ENCODE measurements at places on chromosomes 3 and 15.

GRCh38 chr3:139302084-139302800 lies 41.6 kb upstream of the MRPS22 start:
- peak; percentile 100 for DNase-seq

DNA sequence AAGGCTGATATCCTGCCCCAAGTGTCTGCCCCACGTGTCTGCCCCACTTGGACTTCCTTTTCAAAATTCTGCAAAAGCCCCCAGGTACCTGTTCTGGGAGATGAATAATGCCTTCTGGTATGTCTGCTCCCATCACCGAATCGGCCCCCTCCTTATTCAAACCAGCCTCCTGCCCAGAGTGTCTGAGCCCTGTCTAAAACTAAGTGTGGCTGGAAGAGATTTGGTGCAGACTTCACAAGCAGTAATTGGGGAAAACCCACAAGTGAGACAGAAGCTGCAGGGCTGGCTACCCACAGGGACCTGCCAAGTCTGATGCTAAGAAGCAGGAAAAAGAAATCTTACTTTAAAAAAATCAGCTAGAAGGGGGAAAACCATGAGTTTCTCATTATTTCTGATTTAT lies 85.1 kb downstream of the DUT start:
- DNase-seq: no peak

DNA sequence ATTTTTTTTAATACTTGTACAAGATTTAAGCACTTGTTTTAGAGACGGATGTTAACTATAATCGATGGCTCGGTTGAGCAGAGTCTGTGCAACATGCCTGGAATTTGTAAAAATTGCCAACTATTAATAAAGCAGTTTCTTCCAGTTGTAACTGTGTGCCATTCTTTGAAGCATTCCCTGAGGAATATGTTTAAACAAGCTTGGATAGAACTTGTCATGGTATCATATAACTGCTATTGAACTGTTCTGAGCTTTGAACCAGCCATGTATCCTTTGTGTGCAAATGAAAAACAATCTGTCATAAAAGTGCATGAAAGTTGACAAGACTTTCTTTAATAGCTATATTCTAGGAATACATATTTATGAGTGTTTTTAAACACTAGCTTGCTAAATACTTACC lies 45.8 kb upstream of the UBE2E2 start:
- DNase-seq: no peak

- no peak for DNase-seq
Observed at GRCh38 chr3:2114617-2115275, 16.1 kb downstream of the CNTN4 start.

DNA sequence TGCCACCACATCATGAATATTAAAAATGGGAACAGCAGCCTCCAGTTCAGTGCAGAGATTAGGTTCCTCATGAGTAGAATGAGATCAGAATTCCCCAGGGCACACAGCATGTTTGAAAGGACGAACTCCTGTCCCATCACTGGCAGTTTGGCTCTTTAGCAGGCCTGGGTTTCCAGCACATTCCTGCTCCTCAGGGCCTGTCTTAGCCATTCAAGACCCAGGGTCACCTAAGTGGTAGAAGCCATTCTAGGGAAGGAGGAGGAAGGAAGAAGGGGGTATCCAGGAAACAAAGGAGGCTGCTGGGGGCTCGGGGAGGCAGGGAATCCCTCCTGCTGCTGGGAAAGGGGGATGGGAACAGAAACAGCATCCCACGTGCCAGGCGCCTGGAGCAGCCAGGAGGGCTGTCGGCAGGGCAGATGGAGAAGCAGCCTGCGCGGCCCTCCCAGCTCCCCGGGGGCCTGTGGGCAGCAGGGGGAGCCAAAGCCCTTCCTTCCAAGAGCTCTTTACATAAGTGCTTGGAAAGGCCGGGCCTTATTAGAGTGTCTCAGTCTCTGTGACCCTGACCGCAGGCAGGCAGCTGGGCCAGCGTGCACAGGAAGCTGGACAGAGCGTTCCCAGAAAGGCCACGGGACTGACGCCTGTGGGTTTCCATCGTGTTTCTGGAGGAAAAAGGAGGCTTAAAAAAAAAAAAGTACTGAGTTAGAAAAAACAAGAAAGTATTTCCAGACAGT lies 24.7 kb downstream of the LOXL1 start:
- peak; percentile 93 for DNase-seq

DNA sequence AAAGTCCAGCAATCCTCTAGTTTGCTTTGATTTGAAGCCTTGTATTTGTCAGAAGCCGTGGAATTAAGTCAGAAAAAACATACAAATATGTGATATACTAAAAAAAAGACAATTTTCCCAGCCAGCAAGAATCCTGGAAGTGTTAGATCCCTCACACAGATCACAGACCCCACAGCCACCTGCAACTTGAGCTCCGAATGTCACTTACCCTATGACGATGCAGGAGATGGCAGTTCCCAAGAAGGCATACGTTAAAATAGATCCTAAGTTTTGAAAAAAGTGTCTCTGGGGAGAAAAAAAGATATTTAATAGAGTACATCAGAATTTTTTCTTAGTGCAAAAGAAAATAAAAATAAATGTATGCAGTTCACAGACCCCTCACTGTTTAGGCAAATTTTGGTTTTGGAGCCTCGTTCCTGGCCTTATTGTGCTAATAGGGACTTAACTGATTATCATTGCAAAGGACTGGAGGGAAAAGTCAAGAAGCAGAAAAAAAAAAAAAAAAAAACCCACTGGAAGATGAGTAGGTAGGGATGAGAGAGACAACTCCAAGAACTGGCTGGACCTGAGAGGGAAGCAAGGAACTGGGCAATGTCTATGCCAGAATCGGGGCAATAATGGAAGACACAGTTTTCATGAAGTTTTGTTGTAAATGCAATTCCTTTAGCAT lies 53.3 kb downstream of the SLC9A9 start:
- DNase-seq: no peak

DNA sequence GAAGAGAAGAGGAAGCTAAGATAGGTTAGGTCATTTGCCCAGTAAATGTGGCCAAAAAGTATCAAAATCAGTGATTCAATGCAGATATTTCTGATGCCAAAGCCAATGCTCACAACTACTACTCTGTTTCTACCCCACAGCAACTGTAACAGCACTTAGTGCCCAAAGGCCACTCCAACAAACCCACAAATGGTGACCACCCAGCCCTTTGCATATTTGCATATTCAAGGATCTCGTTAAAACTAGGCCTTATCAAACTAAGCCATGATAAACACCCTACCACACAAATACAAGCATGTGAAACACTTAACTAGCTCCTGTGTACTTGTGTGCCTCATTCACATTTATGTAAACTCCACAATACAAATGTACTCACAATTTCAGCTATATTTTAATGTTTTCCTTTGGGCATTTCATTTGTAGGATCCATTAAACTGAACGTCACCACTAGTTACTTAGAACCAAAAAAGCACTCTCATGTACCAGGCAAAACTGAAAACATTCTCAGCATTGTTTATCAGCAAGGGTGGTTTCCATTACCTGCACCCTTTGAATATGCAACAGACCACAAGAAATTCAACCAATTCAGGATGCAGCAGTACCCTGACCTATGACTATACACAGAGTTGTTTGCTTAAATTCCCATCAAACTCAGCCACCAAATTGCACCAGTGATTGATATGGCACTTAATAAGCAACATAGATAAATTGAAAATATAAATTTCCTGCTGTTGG lies 111.2 kb upstream of the STT3B start:
- DNase-seq: no peak

DNA sequence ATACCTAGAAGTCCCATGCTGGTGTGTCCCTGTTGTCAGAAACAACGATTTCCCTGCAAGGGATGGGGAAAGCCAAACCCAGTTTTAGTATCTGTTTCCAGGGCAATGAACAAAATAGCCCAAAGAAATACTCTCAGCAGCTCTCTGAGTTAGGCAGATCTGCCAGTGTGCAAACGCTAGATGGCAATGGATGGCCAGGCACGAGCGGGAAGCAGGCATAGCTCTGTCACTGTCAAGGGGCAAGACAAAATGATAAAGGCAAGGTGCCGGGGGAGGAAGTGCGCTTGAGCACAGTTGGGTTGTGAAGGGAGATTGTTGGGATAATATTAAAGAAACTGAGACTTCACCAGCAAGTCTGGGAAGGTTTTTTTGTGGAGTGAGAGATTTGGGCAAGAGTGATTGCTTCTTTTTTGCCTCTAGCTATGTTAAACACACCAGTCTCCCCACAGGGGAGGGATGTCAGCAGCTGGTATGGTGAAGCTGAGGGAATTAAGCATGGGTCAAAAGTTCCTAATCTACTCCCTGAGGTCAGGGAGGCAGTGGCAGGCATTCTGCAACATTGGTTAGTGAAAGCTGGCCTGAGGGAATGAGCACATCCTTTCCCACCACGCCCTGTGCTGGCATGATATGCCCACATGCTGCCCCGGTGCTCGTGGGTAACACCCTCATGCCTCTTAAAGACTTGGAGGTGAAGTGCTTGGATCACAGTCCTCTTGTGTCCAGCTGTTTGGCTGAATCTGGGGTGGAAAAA lies 117.5 kb downstream of the PDCD6IP start:
- peak; percentile 16 for DNase-seq

- no peak for DNase-seq
Observed at GRCh38 chr3:183937601-183938286, 53.1 kb upstream of the PARL start.

- DNase-seq: no peak
Observed at GRCh38 chr3:29906906-29907305, 626.0 kb downstream of the RBMS3 start.

DNA sequence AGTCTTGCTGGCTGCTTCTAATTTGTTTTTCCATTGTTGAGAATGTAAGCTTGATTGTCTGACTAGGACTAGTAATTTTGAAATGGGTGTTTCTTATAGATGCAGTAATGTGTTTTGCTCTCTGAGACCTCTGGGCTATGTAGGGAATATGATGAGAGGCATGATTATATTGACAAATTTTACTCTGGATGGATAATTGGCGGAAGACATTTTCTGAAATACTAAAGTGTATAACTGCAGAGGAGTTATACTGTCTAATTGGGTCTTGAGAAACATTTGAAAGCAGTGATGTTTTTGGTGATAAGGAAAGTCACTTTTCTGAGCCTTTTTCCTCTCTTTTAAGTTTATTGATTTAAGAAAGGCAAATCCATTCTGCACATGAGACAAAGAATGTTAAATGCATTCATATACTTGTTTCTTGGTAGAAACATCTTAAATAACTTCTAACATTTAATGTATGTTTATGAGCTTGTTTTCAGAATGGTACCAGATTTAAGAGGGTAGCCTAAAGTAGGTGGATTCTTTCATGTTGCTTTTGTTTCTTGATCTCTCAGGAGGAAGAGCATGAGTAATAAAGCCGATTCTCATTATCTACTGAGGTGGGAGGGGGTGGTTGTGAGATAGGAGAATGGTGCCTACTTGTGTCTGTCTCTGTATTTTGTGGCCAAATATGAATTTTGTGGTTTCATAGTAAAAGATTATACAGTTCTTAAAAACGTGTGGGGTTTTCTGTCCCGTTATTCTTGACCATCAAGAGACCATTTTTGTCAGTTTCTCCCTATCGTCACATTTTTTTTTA lies 2.0 kb downstream of the ATP2C1 start:
- no peak for DNase-seq

GRCh38 chr15:63156086-63156710 lies 1.1 kb downstream of the RPS27L start:
- no peak for DNase-seq

GRCh38 chr3:107082527-107082926 lies 294.7 kb upstream of the CCDC54 start:
- DNase-seq: no peak

DNA sequence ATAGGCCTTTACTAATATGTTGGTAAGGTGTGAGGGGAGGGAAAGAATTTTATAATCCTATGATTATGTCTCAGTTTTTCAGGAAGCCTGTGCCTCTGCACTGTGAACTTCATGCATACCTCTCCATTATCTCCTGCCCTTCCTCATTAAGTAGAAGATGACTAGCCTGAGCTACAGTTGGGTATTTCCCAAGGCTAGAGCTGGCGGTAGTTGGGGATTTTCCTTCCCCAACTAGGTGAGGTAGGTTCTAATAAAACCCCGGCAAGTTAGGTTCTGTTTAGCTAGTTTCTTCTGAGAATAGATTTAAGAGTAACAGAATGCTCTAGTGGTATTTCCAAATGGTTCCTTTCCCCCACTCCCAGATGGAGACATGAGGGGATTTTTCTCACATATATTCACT lies 414.5 kb downstream of the GRM7 start:
- no peak for DNase-seq

- no peak for DNase-seq
Observed at GRCh38 chr3:64414043-64414442, 188.8 kb upstream of the PRICKLE2 start.

DNA sequence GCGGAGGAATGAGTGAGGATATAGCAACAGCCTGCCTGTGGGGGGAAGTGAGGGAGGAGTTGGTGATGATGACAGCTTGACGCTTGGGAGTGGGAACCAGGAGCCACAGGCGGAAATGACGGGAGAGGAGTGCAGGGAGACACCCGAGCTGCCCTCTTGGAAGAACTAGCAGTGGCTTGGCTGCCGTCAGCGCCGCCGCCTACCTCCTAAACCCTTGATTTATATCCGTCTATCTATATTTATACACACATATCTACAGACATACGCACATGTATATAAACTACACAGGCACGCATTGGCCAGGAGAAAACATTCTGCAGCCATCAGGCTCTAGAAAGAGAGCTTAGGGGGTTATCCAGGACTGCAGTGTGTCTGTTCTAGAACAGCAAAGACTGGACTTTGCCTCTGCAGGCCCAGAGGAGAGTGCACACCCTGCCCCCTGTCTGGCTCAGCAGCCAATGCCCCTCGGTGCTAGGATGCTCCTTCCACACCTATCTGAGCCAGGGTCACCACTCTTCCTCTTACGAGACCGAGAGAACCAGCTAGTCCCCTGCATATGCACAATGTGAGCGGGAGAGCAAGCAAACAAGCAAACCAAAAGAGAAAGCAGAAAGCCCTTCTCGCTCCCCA lies 45.3 kb upstream of the MAGEF1 start:
- peak; percentile 64 for DNase-seq

DNA sequence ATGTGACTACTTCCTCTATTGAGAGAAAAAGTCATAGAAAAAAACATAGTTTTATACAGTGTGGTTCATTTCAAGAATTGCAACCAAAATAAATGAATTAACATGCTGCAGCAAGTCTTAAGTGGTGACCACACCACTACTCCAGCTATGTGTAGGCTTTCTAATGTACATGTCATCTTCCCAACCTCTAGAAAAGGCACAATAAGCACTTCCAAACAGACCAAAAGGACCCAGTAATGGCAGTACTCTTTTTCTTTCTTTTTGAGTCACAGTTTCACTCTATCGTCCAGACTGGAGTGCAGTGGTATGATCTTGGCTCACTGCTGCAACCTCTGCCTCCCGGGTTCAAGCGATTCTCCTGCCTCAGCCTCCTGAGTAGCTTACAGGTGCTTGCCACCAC lies 219.3 kb upstream of the KBTBD8 start:
- no peak for DNase-seq

- DNase-seq: no peak
Observed at GRCh38 chr3:177491296-177492032, 294.2 kb upstream of the TBL1XR1 start.

GRCh38 chr15:26673445-26673844 lies 99.4 kb downstream of the GABRB3 start:
- no peak for DNase-seq

GRCh38 chr3:195550723-195551122 lies 7.6 kb upstream of the PPP1R2 start:
- no peak for DNase-seq

GRCh38 chr3:37819591-37819990 lies 42.1 kb upstream of the CTDSPL start:
- DNase-seq: no peak

All from GM04503 (cell line).